ENCODE measurements at places on chromosomes 5 and 9.

GRCh38 chr5:134175921-134176510 is 734 bp downstream of the SKP1 start:
- DNase-seq: peak; percentile 64

GRCh38 chr9:4095484-4095883 is 204.4 kb downstream of the GLIS3 start:
- DNase-seq: peak; percentile 74

DNA sequence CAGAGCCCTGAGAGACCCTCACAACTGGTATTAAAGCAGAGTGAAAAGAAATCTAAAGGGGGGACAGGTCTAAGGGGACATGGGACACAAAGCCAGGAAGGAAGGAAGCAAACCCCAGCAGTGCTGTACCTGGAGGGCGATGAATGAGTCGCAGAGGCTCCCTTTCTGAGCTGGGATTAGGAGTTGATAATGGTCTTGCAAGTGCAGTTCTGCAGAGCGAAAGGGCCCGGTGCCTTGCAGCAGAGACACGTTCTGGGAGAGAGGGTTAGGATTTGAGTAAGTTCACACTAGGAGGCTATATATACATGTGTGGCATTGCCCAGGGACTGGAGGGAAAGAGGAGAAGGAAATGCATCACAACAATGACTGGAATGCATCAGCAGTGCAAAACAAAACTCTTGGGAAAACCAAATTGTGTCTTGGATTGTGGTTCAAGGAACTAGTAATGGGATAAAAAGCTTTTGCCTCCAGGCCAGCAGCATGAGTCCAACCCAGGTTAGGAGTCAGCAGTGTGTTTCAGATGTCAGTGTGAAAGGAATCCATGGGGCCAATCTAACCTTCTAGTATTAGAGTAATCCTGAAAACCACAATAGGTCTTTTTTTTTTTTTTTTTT is 38.8 kb upstream of the LIFR start:
- DNase-seq: no peak

DNA sequence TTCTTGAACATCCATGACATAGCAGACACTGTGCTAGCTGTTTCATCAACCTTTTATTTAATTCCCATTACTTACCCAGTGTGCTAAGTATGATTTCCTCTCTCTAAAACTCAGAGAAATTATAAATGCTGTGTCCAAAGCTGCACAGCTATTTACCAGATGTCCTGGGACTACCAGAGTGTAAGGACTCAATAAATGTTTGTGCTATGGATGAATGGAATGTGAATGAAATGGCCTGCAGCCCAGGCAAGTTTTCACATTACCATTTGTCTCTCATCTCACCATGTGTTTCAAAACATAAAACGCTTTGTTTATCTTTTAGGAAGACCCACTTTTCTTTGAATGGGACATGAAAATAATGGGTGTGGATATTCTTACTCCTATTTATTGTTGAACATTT is 96.2 kb downstream of the ARHGEF28 start:
- DNase-seq: no peak

- DNase-seq: no peak
Observed at GRCh38 chr9:133754688-133755227, 16.6 kb upstream of the SARDH start.

GRCh38 chr5:121489972-121490371 is 361.7 kb upstream of the FTMT start:
- no peak for DNase-seq

DNA sequence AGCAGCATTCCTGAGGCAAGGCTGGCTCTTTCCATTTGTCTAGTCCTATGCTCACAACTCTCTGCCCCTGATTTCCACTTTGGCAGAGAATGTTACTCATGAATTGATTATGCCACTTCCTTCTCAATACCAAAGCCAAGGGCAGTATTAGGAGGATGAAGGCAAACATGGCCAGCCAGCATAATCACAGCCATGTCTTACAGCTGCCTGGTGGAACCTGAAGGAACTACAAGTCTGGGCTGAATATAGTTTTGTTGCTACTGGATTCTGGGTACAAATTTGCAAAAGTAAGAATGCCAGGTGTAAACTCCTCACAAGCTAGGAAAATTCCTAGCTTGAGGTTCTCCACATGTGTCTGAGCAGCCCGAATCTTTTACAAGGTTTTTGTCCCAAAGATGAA is 4.2 kb downstream of the SIL1 start:
- DNase-seq: peak; percentile 49

GRCh38 chr5:93034621-93035590 is 546.1 kb downstream of the NR2F1-AS1 start:
- DNase-seq: peak; percentile 35

DNA sequence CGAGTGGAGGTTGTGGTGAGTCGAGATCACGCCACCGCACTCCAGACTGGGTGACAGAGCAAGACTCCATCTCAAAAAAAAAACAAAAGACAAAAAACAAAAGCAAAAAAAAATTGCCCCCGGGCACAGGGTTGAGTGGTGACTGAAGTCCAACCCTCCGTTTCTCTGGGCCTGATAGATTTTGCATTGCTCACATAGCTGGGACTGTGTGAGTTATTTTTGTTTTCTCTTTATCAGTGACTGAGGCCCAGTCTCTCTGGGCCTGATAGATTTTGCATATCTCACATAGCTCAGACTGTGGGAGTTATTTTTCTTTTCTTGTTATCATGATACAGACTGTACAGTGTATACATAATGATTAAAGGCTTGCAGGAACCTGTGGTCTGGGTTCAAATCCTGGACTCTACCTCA is 2.6 kb upstream of the SLC28A3 start:
- no peak for DNase-seq

- peak; percentile 97 for DNase-seq
Observed at GRCh38 chr5:135660826-135661575, 82.2 kb upstream of the CXCL14 start.

- DNase-seq: no peak
Observed at GRCh38 chr5:4662756-4663155, 477.4 kb upstream of the ADAMTS16 start.

GRCh38 chr5:4735261-4735660 is 404.9 kb upstream of the ADAMTS16 start:
- DNase-seq: no peak

DNA sequence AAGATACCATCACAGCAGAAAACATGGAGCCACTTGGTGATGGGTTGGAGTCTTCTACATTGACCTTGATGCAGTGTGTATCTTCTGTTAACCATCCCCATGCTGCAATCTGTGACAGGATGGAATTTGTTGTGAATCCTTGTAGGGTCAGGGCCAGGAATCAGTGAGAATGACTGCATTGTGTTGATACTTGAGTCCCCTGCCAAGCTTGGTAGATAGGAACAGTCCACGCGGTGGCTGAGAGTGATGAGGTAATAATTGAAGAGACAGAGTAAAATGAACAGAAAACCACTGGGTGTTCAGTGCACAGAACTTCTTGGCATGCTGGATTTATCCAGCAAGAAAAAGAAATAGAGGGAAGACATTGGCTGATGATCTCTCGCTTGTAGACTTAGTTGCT is 217.5 kb downstream of the MAN2A1 start:
- DNase-seq: no peak

DNA sequence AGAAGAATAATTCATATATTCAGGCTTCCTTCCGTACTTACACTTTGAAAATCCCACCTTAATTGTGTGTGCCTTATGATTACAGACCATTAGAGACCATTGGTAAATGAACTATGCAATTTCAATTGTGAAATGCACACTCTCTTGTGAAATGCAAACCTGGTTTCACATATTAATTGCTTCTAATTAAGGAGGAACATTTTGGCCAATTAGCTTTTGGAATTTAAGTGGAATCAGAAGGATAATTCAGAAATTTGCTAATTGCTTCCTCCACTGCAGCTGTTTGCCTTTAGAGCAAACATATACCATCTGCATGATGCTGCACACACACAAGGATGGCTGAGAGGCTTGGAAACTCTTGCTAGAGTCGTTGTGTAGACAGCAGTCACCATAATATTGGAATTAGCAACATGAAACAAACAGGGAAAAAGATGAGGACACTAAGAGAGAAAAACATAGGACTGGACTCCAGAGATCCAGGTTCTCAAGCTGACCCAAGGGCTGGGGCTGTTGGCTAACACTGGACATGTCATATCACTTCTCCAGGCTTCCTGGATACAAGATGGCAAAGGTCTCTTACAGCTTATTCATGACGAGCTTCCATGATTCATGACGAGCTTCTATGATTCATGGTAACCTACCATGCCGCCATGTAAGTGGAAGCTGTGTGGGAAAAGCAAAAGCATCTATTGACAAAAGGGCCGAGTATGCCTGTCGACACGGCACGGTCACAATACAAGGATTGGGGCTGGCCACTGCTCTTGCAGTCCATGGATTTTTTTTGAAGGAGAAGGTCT is 78.0 kb downstream of the PTCH1 start:
- peak; percentile 82 for DNase-seq

DNA sequence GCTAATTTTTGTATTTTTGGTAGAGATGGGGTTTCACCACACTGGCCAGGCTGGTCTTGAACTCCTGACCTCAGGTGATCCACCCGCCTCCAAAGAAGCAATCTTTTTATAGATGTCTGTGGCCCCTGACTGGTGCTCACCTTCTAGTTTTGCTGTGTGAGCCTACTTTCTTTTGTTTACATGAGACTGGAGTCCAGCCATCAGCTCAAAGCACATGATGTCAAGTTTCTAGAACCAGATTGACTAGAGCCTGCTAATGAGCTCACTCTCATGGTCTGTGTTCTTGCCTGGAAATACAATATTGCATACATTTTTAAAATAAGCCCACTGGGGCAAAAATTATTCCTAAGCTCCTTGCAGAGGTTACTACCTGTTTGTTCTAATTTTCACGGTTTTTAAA is 102.9 kb upstream of the PIK3R1 start:
- DNase-seq: no peak

DNA sequence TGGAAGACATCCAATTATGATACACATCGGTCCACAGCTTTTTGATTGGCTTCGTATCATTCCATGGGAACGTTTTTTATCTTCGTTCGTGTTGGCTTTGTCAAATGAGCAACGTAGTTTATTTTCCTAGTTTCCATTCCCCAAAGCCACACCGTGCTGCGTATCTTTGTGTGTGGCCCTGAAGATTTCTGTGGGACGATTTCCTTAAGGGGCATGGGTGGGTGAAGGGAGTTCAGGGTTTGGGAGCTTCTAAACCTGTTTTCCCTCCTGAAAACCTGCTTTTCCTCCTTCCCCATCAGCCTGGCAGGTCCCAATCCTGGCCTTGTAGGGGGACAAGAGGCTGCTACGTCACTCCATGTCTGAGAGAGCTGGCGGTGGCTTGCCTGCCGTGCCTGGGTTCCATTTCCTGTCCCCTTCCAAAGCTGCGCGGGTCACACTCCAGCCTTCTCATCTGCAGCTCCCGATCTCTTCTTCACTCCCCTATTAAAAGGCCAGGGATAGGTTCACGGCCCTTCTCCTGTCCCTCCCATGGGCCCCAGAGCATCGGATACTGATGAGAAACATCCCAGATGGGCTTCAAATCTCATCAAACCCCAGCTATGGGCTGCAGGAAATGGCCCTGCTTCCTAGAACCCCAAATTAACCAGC is 23.5 kb upstream of the ASS1 start:
- no peak for DNase-seq

GRCh38 chr5:168135897-168136296 is 155.5 kb upstream of the WWC1 start:
- no peak for DNase-seq

DNA sequence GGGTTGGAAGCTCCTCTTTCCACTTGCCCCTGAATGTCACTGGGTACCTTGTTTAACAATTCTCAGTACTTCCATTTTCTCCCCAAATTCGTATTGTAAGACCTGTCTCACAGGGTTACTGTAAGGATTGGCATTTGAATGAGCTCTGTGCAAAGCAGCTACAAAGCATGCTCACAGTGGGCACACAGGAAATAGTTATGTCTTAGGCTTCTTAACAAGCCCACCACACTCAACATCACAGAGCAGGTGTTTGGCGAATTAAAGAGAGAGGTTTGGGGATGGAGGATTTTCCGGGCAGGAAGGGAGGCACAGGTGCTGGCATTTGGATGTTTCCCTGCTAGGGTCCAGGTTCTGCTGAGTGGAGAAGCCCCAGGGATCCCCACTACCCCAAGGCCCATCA is 17.0 kb upstream of the LHFPL2 start:
- no peak for DNase-seq

GRCh38 chr9:111348821-111349271 is 18.8 kb upstream of the OR2K2 start:
- peak; percentile 24 for DNase-seq

DNA sequence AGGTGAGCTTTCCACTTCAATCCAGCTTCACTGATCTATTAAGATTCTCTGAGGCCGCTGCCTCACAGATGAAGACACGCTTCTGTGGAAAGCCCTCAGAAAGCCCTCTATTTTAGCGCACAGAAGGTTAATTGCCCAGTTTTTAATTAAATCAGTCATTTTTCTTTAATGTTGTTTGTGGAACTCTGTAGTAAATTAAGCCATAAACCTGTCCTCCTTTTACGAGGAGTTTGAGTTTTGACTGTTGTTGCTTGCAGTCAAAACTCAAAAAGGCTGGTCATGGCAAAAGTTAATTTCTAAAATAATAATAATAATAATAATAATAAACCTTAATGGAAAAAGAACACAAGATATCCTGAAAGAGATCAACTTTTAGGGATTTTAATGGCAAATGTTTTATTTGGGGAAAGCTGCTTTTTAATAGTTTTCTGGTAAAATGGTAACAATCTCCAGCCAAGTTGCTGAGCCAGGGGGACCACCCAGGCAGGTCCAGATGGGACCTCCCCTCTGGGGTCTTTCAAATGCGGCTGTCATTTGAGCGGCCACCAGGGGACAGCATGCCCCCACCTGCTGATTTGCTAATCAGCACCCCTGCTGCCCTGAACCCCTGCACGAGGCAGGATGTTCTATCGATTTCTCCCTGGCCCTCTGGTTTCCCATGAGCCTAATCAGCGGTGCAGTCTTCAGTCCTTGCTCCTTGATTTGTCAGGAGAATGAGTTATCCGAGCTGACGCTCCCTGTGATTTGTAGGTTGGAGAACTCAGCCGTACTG is 247.2 kb downstream of the FSTL4 start:
- DNase-seq: peak; percentile 68

- DNase-seq: peak; percentile 16
Observed at GRCh38 chr5:143737062-143737461, 74.9 kb upstream of the HMHB1 start.

DNA sequence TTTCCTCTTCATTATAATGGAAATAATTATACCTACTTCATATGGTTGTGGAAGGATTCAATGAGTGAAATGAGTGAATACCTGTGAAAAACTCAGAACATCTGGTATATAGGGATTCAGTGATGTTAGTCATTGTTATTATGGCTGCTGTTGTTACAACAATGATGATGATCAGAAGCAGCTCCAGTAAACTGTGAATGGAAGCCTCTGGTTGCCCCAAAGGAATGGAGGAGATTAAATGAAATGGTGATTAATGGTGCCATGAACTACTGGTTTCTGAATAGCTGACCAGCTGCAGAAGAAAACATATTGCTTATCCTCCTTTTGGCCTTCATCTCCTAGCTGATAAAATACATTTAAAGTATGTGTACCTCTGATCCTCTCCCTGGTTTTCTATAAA is 372.0 kb downstream of the ARHGEF28 start:
- peak; percentile 68 for DNase-seq

- peak; percentile 91 for DNase-seq
Observed at GRCh38 chr5:172626031-172626581, 15.0 kb upstream of the NEURL1B start.
